Head of caudate nucleus (tissue), 42 donors: ENCODE measurements at places on chromosomes 3 and 15.
A peak's percentile ranks its signal among the peaks of the same experiment; 100 is the strongest.

GRCh38 chr3:170909129-170909903, 879 bp upstream of the EIF5A2 start:
- DNase-seq: no peak

DNA sequence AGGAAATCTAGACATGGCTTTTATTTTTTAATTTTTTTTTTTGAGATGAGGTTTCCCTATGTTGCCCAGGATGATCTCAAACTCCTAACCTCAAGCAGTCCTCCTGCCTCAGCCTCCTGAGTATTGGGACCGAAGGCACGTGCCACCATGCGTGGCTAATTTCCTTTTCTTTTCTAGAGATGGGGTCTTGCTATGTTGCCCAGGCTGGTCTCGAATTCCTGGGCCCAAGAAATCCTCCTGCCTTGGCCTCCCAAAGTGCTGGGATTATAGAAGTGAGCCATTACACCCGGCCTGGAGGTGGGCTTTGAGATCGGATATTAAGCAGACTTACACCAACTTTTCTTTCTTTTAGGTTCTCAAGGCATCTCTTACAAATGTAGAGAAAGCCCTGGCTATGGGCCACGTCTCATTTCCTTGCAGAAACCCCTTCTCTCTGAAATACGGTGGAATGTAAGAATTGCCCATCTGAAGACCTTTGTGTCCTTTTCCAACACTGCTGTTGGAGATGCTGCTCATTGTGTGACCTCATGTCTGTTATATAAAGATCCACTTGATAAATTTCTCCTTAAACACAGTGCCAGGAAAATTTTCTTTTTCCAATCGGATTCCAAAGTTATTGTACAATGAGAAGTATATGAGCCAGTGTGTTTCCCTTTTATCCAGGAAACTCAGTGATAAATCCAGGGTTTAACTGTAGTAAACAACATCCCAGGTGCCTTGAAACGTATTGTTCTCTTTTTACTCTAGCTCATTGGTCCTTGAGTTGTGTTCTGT, 36.8 kb upstream of the CFAP161 start:
- DNase-seq: no peak

DNA sequence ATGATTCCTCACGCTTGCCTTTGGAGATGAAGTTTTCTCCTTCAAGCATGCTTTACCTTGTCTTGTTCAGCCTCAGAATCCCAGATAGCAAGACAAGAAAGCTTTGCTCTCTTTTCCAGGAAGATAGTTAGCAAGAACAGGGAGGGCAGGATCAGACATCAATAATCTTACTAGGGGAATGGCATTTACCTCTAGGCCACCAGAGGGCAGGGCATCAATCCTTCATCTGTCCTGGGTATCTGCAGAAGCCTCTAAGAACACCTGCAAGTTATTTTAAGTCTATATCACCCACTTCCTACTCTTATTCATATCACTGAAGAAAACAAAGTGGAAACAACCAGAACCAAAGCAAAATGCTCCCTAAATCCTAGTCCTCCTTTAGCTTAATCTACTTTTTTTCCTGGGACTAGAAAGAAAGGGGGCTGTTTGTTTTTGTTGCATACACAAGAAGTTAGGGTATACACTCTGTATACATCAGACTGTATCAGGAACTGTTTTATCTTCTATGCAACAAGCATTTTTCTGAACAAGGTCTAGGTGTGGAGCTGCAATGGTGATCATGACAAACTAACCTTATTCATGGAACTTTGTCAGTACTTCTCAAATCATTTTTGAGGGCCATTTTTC, 862.5 kb downstream of the CADM2 start:
- peak; percentile 21 for DNase-seq

DNA sequence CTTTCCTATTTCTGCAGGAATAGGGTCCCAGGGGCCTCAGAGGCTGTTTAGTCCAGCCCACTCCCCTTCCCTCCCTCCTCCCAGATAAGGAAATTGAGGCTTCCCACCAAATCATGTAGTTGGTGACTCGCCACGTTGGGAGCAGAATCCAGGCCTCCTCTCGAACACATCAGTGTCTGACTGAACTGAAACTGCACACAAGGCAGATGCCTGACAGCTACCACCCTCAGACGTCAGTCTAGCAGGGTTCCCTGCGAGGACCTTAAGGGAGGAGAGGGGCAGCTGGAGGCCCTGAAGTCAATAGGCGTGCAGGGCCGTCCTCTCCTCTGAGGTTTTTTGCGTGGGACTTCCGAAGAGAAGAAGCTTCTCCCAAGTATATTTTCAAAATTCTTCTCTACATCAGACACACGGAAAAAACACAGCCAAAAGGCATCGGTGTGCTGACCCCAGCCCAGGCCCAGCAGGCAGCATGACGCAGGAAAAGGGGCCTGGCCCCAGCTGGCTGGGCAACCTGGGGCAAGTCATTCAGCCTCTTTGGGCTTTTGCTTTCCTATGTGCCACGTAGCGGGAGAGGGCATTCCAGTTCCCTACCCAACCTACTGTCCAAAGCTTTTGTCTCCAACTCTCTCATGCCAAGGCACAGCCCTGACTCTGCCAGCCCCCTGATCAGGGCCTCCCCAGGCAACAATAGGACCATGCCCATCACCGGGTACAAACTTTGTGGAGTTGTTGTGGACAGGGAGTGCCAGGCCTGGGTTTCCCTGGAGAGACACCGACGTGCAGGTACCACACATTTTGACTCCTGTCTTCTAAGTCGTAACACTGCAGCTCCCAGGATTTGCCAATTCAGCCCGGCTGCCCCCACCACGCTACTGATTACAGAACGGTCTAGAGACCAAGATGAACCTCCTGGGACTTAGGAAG, 283.1 kb downstream of the XXYLT1 start:
- DNase-seq: no peak

DNA sequence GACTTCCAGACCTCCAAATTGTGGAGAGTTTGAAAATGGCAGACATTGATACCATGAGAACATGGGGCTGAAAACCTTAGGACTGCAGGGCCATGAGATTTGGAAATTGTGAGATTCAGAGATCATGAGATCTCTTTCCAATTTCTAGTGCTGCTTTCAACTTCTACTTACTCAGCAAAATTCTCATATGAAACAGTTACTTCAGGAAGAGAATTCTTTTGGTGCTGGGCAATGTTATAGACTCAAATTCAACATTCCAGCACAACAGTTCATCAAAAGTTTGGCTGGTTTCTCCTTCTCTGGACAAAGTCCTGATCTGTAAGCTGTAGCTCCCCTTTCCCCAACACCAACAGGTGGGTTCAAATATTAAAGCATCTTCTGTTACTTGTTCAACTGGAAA, 506.9 kb upstream of the NECTIN3 start:
- DNase-seq: no peak

- DNase-seq: no peak
Observed at GRCh38 chr3:151503074-151503473, 42.2 kb upstream of the IGSF10 start.

- DNase-seq: no peak
Observed at GRCh38 chr3:30858894-30859389, 35.5 kb downstream of the GADL1 start.

DNA sequence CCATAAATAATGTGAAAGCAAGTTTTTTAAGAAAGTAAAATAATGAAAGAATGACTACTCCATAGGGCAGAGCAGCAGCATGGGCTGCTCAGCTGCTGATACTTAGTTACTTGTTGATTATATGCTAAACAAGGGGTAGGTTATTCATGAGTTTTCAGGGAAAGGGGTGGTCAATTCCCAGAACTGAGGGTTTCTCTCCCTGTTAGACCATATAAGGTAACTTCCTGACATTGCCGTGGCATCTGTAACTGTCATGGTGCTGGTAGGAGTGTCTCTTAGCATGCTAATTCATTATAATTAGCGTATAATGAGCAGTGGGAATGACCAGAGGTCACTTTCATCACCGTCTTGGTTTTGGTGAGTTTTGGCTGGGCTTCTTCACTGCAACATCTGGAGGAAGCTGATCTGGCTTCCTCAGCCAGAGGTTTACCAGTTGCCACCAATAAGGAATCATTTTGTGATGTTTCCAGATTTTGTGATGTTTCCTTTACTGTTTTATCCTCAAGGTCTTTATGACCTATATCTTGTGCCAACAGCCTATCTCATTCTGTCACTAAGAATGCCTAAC, 121.8 kb upstream of the CHL1 start:
- DNase-seq: no peak

DNA sequence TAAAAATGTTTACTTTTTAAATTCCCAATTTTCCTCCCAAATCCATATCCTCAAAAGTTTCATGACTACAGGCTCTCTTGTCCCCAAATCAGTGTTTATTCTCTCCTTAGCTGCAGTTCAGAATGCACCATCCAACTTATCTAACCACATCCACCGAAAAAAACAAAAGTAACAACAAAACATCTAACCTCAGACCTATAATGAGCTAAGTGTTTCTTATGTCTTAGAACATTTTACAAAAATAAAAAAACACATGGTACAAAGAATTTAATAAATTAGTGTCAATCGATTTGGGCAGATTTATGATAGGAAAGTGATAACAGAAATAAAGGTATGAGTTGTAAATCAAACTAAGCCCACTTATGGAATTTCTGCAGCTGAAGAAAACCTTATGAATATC, 13.6 kb downstream of the SATB1 start:
- DNase-seq: no peak

DNA sequence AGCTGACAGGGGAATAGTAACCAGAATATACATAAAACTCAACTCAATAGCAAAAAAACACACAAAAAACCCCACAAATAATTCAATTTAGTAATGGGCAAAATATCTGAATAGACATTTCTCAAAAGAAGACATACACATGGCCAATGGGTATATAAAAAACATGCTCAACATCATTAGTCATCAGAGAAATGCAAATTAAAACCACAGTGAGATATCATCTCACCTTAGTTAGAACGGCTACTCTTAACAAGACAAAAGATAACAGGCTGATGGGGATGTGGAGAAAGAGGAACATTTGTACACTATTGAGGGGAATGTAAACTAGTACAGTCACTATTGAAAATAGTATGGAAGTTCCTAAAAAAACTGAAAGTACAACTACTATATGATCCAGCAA, 678.6 kb downstream of the MECOM start:
- DNase-seq: no peak
